CD4-positive, alpha-beta T cell treated with Interleukin-1 beta for 1 hour (primary cell): ENCODE measurements at places on chromosomes 16 and 17.

DNA sequence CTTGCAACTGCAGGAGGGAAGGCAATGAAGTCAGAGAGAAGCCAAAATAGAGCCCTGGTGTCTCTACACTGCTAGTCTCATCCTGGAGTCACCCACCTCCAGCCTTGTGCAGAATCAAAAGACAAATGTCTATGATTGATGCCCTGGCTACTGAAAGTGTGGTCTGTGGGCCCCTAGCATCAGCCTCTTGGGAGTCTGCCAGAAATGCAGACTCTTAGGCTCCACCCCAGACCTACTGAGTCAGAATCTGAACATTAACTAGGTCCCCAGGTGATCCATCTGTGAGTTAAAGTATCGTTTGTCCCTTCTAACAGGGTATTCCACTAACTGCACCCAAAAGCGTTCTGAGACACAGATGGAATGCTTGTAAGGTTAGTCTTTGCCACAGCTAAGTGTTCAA is 21.2 kb downstream of the EARS2 start:
- no peak for DNase-seq

DNA sequence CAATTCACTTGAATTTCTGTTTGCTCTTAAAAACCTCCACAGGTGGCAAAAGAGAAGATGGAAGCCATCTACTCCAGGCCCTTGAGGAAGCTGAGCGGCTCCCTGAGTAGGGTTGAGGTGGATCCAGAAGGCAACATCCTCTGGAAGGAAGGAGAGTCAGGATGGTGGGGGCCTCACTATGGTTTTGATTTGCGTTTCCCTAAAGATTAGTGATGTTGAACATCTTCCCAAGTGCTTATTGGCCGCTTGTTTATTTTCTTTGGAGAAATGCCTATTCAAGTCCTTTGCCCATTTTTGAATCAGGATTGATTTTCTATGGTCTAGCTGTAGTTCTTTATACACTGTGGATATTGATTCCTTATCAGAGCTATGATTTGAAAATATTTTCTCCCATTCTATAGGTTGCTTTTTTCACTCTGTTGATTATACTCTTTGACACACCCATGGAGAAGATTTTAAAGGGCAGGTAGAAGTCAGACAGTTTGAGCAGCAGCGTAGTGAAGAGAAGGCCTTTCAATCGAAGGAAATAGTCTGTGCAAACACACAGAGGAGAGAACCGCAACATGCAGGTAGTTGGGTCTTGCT is 58.6 kb downstream of the WSB1 start:
- DNase-seq = no peak

DNA sequence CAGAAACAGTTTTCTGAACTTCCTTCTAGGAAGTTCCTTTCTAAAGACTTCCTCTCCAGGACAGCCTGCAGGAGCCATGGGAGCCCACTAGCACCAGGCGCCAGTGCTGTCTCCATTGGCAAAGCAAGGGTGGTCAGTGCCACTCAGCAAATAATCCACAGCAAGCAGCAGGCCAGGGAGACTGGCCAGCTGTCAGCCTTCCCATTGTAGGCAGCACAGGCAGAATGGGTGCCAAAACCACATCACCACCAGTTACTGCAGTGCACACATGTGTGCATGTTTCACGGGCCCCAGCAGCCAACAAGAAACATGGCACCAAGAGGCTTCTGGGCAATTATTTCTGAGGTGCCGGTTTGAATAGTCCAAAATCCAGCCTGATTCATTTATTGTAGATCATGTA is 26.7 kb downstream of the DNASE1 start:
- no peak for DNase-seq

DNA sequence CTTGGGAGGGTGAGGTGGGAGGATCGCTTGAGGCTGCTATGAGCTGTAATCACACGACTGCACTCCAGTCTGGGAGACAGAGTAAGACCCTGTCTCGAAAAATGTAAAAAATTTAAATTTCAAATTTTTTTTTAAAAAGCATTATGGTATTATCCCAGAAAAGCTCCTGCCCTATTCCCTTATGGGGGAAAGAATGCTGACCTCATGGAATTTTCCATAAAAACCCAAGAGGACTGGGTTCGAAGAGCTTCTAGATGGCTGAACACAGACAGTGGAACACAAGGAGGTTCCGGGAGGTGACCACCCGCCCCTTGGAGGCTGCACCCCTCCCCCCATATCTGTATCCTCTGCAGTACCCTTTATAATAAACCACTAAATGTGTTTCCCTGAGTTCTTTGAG is 4.0 kb downstream of the EIF4A3 start:
- DNase-seq = no peak

GRCh38 chr16:22004341-22004740 is 3.4 kb upstream of the PDZD9 start:
- DNase-seq = no peak

DNA sequence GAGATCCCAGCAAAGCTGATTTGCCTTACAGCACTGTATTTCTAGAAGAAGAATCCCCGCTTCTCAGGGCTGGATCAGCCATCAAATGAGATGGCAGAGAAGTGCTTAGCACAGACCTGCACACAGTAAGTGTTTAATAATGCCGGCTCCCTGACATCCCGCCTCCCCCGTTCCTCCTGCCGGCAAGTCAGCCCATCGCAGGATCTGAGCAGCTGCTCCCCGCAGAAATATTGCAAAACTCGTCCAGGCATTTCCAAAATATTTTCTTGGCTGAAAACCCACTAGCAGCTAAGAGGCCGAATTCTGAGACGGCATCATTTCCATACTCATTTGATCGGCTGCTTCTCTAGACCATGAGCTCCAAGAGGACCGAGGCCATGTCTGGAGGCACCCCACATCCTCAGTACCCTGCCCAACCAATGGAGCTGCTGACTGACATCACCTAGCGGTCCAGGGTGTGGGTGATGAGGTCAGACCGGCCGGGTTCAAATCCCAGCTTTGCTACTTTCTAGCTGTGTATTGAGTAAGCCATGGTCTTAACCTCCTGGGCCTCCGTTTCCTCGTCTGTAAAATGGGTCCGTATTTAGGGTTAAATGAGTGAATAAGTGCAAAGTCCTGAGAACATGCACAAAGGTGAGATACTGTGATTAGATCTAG is 251.5 kb downstream of the KATNIP start:
- DNase-seq = no peak

GRCh38 chr16:71328151-71328550 is 30.4 kb upstream of the CALB2 start:
- DNase-seq = no peak

- DNase-seq = no peak
Measured at GRCh38 chr16:88086571-88087516, 135.6 kb downstream of the BANP start.

GRCh38 chr17:30380643-30381339 is 2.1 kb downstream of the CPD start:
- DNase-seq = no peak
